Placental pericyte (primary cell): ENCODE measurements at places on chromosomes 3 and 15. TPM values are rescaled to one million over a fixed set of nuclear protein-coding genes. Genes with fewer than 3 reads are reported as not detected.

MOBP gene
- total RNA-seq, result not detected in 2 replicates

USP13 gene
- 5.9 and 13.0 TPM in 2 replicates for total RNA-seq

MNS1 gene
- 0.66 and 1.1 TPM in 2 replicates for total RNA-seq

GOLGA6L7 gene
- not detected in 2 replicates for total RNA-seq

FSIP1 gene
- 0.88 and 1.4 TPM in 2 replicates for total RNA-seq

ITGA11 gene
- 57.8 and 129 TPM in 2 replicates for total RNA-seq

THSD4 gene
- 19.0 and 102 TPM in 2 replicates for total RNA-seq

CMTM6 gene
- 59.3 and 107 TPM in 2 replicates for total RNA-seq

CIAO2A gene
- total RNA-seq, result 36.5 and 52.8 TPM in 2 replicates

ZNF860 gene
- total RNA-seq, result 0.44 and 1.0 TPM in 2 replicates

CHAC1 gene
- 57.3 and 143 TPM in 2 replicates for total RNA-seq

MAGI1 gene
- total RNA-seq, result 18.6 and 25.6 TPM in 2 replicates

PP2D1 gene
- not detected in 2 replicates for total RNA-seq

P2RY13 gene
- total RNA-seq, result not detected in 2 replicates

LCTL gene
- total RNA-seq, result not detected in 2 replicates

SLC35G2 gene
- total RNA-seq, result 8.3 and 14.5 TPM in 2 replicates

SLC28A2 gene
- not detected in 2 replicates for total RNA-seq

PLS1 gene
- total RNA-seq, result 0.22 and 2.1 TPM in 2 replicates

PCSK6 gene
- total RNA-seq, result 1.1 and 41.6 TPM in 2 replicates

CLSTN2 gene
- total RNA-seq, result under 0.01 and 3.6 TPM in 2 replicates

GPR27 gene
- under 0.01 TPM in 1 of 2 replicates, not detected in the other for total RNA-seq

CPA3 gene
- total RNA-seq, result not detected in 2 replicates
